ENCODE measurements at places on chromosomes 5 and 9.

GRCh38 chr5:4480528-4481349, 659.4 kb upstream of the ADAMTS16 start:
- peak; percentile 47 for DNase-seq

GRCh38 chr5:56158331-56158960, 74.7 kb downstream of the ANKRD55 start:
- DNase-seq: no peak

GRCh38 chr9:97984188-97985057, 1.3 kb downstream of the ANP32B start:
- DNase-seq: no peak

DNA sequence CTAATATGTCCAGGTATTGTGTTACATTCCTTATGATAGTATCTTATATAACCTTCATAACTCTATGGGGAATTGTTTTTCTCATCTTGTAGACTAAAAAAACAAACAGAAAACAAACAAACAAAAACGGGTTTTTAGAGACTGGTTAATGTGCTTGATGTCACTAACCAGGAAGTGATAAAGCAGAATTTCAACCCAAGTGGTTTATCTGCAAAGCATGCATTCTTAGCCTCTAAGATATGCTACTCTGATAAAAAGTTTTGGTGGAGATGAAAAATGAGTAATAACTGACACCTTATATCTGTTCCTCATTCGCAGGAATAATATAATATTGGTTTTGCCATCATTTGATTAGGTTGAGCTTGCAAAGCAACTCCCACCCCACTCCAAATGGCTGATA, 53.4 kb downstream of the PUM3 start:
- DNase-seq: no peak

GRCh38 chr9:106576232-106576760, 286.7 kb upstream of the ZNF462 start:
- no peak for DNase-seq

DNA sequence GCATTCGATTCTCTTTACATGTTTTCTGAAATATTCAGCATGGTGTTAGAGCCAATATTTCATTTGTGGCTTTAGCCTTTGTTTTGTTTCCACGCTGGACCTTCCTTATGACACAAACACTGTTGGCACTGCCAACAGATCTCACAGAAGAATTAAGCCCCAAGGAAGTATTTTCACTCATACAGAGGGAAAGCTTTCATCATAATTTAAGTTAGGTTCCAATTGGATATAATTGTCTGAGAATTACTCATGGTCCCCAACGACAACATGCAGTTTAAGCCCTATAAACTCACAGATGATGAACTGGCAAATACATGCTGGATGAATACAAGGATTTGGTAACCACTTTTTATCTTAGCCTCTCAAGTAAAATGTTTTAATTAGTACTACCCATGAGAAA, 259.5 kb downstream of the EBF1 start:
- no peak for DNase-seq

GRCh38 chr5:139186261-139186660, 11.9 kb downstream of the SIL1 start:
- DNase-seq: no peak

DNA sequence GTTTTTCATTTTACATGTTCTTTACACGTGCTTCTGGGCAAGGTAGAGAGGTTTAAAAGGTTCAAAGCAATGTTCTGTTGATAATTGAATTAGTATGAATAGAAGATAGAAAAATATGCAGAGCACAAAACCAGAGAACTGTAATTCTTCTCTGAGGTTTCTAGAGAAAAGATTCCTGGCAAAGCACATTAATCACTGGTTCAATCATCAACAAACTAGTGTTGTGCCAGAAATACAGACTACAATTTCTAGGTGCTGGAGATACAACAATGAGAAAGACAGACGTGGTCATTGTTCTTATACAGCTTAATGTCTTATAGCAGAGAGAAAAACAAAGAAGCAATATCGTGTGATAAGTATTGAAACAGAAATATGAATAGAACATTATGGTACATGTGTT, 25.5 kb downstream of the MEGF9 start:
- no peak for DNase-seq

- no peak for DNase-seq
These were observed 9.6 kb upstream of the NME5 start for GRCh38 chr5:138148811-138149210.

GRCh38 chr5:98442448-98442847, 331.0 kb upstream of the RGMB start:
- DNase-seq: no peak

GRCh38 chr5:159385536-159385935, 55.2 kb upstream of the IL12B start:
- DNase-seq: no peak

DNA sequence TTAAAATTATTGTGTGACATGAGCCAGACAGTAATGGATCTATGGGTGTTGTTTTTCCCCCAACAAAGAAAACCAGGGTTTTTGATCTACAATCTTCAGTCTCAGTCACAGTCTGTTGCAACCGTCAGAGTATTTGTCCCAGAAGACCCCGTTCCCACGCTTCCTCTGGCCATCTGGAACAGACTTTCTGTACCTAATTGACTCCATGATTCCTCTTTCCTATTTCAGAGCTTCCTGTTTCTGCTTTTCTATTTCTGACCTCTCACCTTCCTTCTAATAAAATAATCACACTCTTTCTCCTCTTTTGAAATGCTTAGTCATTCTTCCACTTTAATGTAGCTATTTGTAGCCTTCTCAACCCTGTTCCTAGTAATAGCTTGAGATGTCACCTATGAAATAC, 1044.8 kb downstream of the DTWD2 start:
- DNase-seq: no peak

DNA sequence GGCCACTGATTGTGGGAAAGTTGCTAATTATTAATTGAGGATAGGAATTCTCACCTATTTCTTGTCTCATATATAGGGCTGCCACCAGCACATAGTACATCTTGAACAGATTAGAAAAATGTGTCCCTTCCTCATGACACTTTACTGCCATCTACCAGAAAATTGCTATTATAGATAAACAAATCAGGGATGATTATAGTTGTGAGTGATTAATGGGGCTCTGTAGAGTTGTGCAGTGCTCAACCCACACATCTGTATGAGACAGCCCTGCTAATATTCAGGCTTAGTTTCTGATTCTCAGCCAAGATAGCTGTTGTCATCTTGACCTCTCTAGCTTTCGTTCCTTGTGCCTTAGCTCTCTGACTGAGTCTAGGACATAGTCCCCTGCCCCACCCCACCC, 373.3 kb downstream of the TLE4 start:
- DNase-seq: no peak

- DNase-seq: peak; percentile 58
These were observed 6.9 kb upstream of the SLC12A7 start for GRCh38 chr5:1118738-1119137.

DNA sequence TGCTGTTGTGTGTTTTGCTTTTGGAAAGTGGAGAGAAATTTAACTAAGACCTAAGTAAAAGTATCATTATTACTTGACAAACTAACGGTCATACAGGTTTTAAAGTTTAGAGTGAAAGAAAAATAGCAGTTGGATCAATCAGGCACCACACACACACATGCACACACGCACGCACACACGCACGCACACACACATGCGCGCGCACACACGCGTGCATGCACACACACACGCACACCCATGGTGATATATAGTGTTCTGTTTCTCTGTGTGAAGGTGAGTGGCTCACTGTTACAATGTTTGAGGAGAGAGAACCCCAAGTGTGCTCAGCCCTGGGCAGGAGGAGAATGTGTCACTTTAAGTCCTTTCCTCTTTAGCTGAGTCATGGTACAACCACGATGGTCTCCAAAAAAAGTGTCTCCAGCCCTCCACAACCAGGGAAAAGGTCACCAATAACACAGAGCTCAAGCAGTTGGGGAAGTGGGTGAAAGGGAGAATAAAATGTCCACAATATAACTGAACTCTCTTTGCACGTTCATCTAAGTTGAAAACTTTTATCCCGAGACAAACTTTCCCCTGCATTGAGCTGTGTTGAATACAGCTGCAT, 3.2 kb downstream of the ZNF366 start:
- DNase-seq: no peak

- DNase-seq: no peak
These were observed at the start of the genes ITGA1 and PELO for GRCh38 chr5:52787600-52788504. Gene ITGA1 (plus strand): TSS chr5:52787916. CDS start chr5:52788354, 438 bp downstream. Gene PELO (plus strand): TSS chr5:52787916. CDS start chr5:52800395, 12,479 bp downstream.

GRCh38 chr9:107086460-107086859, 196.6 kb upstream of the RAD23B start:
- DNase-seq: no peak

- no peak for DNase-seq
These were observed 50.5 kb downstream of the ELAVL2 start for GRCh38 chr9:23775549-23775948.

GRCh38 chr5:163377982-163378381, 59.4 kb upstream of the CCNG1 start:
- DNase-seq: no peak

DNA sequence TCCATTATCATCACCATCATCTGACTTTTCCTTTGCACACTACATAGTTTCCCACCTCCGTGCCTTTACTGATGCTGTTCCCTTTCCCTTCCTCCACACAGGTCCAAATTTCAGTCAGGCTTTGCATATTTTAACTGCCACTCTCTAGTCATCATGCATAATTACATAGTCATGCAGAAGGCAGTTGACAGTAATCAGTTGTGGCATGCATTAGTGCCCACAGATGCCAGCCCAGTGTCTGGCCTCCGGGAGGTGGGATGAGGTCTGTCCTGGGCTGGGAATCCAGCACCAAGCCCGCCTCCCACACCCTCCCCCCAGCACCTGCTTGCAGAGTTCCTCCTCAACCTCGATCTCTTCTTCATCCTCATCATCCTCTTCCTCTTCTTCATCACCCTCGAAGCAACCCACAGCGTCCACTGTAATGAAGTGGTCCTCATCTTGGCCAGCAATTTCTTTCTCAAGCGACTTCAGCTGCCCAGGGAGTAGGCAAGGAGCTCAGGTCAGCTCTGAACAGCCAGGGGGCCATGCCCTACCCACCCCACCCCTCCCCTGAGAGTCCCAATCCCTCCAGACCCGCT, 8.8 kb downstream of the BBLN start:
- no peak for DNase-seq

GRCh38 chr9:84216151-84216550, 124.4 kb downstream of the SLC28A3 start:
- no peak for DNase-seq

- DNase-seq: no peak
These were observed 312.5 kb downstream of the NPR3 start for GRCh38 chr5:33023649-33024048.

DNA sequence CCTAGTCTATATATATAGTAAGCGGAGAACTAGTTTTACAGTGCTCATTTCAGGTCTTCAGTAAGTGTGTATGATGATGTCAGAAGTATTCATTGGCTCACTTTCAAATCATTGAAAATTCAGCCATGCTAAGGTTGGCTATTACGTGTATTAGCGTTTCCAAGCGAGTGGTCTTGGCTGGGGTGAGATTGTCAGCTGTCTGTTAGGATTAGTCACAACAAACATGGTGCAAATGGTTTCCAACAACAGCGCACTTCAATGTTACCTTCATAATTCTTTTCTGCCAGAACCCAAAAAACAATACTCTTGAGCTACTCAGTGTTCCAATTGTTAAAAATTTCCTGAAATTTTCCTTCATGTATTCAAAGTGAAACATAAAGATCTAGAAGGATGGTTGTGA, 283.0 kb downstream of the AOPEP start:
- DNase-seq: peak; percentile 38

GRCh38 chr5:156322666-156323065, 4.3 kb upstream of the SGCD start:
- DNase-seq: no peak

DNA sequence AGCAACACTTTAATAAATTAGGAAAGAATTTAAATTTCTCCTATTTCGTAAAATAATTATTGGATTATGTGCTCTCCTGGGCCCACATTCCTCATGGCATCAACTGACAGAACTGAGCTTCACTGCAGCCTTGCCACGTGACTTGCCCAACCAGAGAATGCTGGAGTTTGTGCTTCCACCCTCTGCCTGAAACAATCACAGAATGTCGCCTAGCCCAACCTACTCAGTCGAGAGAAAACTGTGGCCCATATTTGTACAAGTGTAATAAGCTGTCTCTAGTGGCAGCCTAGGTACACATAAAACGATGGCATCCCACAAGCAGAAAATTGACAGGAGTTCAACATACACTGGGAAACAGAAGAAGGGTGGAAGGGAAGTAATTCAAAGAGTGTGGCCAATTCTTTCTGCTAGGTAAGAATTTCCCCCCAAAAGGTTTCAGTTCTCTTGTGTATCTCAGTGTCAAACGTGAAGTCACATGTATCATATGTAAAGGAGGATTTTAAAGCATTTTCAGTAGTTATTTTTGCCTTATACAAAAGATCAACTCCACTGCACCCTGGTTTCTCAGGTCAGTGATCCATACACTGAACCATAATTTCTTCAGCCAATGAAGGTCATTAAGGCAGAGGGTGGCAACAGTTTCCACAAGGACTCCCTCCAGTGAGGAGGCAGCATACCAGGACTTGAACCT, 41.7 kb downstream of the ZNF608 start:
- peak; percentile 24 for DNase-seq

- no peak for DNase-seq
These were observed 2001.3 kb upstream of the NUDT12 start for GRCh38 chr5:105563842-105564241.

GRCh38 chr9:116365056-116365471, 211.5 kb downstream of the PAPPA start:
- peak; percentile 26 for DNase-seq

DNA sequence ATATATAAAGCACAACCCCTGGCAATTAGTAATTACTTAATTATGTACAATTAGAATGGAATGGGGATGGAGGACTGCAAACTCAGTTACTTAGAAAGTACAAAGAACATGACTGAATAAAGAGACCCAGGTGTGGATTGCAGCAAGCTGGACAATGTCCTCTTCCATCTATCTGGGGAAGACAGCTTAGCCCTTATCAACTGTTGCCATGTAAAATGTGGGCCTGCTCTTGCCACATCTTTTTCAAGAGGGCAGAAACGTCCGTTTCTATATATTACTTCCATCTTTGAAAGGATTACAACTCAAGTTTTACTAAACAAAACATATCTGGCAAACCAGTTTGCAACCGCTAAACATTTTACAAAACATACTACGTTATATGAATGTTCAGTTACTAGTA, 26.2 kb downstream of the GOLPH3 start:
- DNase-seq: no peak

- DNase-seq: no peak
These were observed 19.9 kb upstream of the PCA3 start for GRCh38 chr9:76744336-76744735.

DNA sequence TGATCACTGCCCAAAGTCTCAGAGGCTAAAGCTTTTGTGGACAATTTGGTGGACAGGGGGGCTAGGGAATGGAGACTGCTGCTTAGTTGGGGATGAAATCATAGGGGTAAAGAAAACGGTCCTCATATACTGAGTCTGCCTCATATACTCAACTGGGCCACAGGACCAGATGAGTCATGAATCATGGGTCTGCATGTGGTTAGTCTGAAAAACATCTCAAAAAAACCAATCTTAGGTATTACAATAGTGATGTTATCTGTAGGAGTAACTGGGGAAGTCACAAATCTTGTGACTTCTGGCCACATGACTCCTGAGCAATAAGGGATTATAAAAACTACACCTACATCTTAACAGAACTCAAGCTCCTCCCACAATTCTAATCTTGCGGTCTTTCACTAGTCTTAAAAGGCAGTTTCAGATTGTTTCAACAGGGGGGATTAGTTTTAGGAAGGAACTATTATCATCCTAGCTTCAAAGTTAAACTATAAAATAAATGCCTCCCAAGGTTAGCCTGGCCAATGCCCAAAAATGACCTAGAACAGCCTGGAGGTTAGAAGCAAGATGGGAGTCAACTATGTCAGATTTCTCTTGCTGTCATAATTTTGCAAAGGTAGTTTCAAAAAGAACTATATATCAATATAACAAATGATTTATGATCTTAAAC, 17.5 kb downstream of the TMEM161B start:
- no peak for DNase-seq
